ENCODE measurements at places on chromosomes 11 and 22.

DNA sequence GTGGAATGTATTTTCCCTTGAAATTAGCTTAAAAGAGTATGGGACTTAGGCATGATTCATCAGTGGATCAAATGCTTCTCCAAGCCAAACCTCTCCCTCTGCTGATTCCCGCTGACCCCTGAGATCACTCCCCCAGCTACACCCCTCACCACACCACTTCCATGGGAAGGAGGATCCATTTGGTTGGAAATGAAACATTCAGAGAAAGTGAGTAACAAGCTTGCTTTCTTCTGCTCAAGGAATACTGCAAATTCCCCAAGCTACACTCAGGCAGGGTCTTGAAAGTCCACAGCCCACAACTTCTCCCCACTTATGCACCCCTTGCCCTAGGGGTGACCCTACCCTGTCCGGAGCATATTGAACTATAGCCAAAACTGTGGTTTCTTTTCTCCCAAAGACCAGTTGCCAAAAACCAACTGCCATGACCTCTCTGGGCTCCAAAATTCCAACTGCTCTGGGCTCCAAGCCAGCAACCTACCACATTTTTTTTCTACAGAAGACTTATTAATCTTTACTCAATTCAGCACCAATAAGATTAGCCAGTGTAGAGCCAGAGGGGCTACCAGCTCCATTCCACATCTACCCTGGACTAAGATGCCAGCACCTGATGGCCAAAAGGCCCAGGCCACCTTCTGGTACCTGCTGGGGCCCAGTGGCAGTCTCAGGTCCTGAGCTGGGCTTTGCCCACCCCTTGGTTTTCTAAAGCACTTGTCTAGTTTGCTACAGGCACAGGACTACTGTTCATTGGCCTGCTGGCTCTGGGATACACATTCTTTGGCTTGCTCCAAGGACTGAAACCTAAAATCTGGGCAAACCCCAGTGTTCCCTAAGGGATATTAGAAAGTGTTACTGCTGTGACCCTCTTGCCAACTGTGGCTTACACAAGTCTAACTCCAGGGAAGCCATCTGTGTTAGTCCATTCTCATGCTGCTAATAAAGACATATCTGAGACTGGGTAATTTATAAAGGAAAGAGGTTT lies 101.1 kb downstream of the MICAL3 start:
- no peak for DNase-seq

- no peak for DNase-seq
These were observed 293.2 kb downstream of the ETS1 start for GRCh38 chr11:128294001-128294670.

DNA sequence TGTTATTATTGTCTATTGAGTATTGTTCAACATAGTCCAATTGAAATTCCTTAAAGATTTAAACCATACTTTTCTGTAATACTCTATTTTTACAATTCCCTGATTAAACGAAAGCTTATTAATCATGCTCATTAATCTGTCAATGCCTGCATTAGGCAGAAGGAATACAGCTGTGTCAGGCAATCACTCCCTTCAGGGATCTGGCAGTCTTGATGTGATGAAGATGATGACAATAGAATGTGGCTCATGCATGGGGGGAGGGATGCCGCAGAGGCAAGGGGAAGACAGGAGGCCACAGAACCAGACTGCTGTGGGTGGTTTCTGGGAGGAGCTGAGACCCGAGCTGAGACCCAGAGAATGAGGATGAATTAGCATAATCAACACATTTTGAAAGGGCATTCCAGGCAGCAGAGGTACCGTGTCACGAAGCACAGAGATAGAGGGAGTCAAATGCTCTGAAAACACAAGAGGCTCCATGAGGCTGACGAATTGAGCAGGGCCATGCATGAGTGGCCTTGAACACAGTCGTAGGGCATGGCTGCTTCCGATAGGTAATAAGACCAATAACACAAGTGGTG lies 1075.5 kb downstream of the OPCML start:
- no peak for DNase-seq

DNA sequence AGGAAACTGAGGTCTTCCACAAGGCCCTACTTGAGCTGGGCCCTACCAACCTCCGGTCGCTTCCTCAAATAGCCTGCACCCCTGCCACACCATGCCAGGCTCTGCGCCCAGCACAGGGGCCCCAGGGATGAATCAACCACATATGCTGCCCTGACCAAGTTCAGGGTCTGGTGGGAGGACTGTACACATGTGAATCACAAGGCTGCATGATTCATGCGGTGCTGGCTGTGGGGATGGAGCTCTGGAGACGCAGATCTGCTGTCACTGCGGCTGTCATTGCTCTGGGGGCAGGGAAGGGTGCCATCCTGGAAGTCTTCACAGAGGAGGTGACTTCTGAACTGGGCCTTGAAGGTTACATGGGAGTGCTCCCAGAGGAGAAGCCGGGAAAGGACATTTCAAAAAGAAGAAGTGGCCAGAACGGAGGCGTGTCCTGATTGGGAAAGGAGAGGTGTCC lies 21.5 kb downstream of the CYTH4 start:
- DNase-seq: no peak

- DNase-seq: no peak
These were observed 3.6 kb upstream of the MRPL23 start for GRCh38 chr11:1943576-1943975.

DNA sequence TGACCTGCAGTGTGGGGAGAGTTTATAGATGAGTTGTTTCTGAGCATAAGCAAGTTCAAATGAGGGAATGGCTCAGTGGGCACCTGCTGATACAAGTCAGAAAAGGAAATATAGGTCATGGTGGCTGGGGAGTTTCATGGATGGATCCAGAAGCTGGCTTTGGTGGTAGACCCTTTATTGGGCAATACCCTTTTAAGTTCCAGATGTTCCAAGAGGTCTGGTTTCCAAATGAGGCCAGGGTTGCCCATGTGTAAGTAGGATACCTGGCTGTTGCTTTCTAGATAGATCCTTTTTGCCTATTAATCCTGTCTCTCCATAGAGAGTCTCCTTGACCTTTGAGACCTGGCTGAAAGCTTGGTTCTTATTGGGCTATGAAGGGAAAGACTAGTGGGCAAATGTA lies 2.2 kb downstream of the STIM1 start:
- DNase-seq: no peak

GRCh38 chr22:44889255-44889878 lies 120.4 kb downstream of the PHF21B start:
- no peak for DNase-seq

DNA sequence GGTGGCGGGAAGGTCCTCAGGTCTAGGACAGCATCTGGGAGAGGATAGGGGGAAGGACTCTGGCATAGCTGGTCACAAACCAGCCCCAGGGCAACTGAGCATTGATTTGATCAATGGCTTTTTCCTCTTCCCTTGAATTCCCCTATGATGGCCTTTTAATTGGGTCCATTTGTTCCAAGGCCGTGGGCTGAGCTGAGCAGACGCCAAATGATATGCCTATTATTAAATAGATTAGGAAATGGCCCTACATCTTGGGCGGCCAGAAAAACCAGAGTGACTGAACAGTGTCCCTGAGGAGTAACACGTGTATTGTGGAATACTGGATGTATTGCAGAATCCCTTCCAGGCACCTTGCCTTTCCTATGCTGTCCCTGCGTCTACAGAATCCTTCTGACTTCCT lies 26.7 kb upstream of the P2RY6 start:
- no peak for DNase-seq

DNA sequence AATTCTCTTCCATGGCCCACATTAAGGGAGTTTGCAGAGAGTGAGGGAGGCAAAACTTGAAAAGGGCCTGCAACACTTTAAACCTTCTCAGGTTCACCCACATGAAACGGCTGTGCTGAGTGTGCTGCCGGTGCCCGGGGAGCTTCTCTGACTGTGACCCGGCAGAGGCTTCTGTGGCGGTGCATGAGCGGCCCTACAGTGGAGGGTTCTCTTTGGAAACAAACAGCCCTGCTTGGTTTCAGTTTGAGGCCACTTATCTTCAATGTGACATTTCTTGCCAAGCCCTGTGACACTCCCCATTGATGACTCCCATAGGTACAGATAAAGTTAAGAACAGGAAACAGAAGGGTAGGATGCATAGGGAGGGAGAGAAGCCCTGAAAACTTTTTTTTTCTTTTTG lies 31.8 kb downstream of the FAM118A start:
- DNase-seq: no peak

DNA sequence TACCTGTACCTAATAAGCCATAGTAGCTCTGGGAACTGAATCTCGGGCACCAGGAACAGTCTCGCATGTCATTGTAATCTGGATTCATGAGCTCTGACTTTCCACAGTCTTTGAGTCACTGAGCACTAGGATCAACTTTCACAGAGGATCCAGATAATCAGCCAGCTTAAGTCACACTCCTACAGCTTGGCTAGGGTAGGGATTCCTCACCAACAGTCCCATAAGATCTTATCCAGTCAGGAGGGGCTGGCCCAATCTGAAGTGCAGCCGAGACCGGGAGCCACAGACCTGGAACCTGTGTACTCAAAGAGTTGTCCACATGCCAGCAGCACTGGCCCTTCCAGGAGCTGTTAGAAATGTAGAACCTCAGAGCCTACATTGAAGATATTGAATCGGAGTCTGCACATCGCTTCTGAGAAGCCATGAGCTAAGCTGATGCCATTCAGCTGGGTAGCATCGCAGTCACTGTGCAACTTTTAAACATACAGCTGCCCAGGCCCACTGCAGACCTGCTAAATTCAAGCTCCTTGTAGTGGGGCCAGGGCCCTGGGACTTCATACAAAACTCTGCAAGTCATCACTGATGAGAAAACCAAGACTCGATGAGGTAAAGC lies 538.8 kb upstream of the B3GAT1 start:
- DNase-seq: no peak

DNA sequence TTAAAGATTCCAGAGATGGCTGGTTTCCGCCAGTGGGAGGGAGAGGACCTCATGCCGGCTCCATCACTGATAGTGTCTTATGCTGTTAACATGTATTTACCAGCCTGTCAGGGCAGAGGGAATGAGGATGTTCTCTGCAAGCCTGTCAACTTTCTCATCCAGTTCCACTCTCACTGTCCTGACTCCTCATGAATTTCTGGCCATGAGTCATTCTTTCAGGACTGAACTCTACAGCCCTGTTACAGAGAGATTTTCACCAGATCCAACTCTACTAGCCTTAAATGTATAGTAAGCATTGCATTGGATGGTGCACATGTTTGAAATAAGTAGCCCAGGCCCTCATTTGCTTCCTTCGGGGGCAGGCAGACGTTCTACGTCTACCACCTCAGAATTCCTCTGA lies 387.7 kb downstream of the TMEM135 start:
- no peak for DNase-seq

DNA sequence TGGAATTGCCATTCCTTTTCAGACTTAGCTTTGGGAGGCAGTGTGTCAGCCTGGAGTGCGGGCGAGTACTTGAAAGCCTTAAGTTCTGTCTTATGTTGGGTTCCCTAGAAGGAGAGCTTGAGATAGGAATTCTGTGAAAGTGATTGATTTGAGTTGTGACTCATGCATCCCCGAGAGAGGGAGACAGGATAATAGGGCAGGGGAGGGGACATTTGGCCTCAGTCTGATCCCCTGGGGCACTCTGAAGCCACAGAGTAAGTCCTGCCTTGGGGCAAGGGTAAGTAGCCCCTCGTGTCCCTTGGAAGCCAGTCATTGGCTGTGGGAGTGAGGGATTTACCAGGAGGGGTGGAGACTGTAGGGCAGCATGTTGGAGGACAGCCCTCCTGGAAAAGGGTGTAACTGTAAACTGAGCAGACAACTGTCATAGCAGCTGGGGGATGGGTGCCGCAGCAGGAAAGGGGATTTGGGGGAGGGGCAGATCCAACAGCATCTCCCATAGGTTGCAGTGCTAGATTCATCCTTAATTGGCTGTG lies 44.0 kb downstream of the KIAA1671 start:
- DNase-seq: no peak

DNA sequence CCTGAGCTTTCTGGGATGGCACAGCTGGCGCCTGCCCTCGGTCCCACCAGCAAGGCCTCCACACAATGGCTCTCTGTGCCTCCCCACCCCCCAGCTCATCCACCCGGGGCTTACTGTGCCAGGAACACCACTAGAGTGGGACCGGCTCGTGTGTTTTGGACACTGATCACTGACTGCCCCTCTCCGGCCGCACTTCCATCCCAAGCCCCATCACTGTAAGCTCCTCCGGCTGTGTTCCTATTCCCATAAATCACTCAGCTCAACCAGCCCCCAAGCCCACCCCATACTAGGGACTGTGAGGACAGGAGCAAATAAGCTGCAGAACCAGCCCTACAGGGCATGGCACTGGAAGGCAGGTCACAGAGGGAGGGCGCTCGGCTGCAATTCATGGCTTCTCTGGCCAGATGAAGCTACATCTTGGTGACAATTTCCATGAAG lies 7.3 kb downstream of the APBB1 start:
- DNase-seq: no peak

DNA sequence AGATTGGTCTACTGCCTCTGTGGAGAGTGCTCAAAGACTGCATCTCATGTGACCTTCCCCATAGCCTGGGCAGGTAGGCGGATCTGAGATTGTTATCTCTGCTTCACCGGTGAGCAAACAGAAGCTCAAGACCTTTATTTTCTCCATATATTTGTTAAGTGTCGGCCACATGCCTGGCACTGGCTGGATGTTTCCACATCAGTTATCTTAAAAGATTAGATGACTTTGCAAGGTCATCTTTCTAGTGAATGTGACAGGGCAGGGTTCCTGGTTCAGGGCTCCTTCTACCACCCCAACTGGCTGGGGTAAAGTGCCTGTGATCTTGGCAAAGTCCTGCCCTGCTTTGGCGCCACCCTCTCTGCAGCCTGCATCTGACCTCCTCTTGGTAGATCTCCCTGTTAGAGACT lies 125.0 kb downstream of the CCDC81 start:
- no peak for DNase-seq

GRCh38 chr11:86688398-86689179 lies 16.2 kb upstream of the ME3 start:
- DNase-seq: no peak

DNA sequence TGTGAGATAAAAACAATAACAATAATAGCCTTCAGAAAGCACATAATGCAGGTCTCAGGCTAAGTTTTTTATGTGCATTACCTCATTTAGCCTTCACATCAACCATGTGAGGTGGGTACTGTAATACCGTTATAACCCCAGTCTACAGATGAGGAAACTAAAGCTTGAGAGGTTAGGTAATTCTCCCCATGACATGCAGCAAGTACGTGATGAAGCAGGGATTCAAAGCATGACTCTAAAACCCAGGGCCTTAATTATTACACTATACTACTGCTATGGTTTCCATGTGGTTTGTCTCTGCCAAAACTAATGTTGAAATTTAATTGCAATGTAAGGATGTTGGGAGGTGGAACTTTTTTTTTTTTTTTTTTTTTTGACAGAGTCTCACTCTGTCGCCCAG lies 37.7 kb upstream of the FDX1 start:
- DNase-seq: no peak
